Activated CD4-positive, alpha-beta T cell treated with anti-CD3 and anti-CD28 coated beads, Interleukin-2, amount 50 U/mL, for 48 hours (primary cell): ENCODE measurements at places on chromosomes 3 and 15.
A peak's percentile ranks its signal among the peaks of the same experiment; 100 is the strongest.

- DNase-seq = peak; percentile 54
Observed at GRCh38 chr3:128426128-128426921, 40.4 kb downstream of the DNAJB8 start.

DNA sequence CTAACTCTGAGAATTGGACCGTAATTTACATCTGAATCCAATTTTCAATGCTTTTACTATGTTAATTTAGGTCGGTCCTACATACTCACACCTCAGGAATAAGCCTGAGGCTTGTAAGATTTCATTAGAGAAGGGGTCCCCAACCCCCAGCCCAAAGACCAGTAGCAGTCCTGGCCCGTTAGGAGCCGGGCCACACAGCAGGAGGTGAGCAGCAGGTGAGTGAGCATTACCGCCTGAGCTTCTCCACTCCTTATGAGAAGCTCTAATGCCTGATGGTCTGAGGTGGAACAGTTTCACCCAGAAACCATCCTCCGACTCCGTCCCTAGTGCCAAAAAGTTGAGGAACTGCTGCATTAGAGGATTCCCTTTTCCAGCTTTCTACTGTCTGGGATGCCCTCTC, 757.3 kb downstream of the SI start:
- DNase-seq = no peak

DNA sequence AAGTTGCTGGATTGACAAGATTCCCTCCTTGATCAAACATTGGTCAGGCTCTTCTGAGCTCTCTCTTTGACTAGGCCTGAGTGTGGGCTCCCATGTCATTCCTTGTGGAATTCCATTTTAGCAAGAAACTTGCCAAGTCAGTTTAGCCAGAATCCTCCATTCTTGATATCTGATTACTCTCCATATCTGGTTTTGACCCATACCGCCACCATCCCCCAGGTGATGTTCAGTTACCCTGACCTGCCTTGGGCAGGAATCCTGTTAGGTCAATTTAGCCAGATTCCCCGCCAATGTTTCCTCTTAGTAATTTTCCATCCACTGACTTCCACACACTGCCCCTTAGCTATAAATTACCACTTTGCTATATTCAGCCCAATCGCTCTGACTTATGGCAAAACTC, 1.0 kb upstream of the PCCB start:
- no peak for DNase-seq

- no peak for DNase-seq
Observed at GRCh38 chr15:43218908-43219706, 1.7 kb downstream of the EPB42 start.

- no peak for DNase-seq
Observed at GRCh38 chr3:89488800-89489580, 381.6 kb downstream of the EPHA3 start.

GRCh38 chr3:152402695-152403451, 134.1 kb downstream of the MBNL1 start:
- no peak for DNase-seq

- DNase-seq = no peak
Observed at GRCh38 chr3:158789592-158789991, 12.3 kb upstream of the MFSD1 start.

DNA sequence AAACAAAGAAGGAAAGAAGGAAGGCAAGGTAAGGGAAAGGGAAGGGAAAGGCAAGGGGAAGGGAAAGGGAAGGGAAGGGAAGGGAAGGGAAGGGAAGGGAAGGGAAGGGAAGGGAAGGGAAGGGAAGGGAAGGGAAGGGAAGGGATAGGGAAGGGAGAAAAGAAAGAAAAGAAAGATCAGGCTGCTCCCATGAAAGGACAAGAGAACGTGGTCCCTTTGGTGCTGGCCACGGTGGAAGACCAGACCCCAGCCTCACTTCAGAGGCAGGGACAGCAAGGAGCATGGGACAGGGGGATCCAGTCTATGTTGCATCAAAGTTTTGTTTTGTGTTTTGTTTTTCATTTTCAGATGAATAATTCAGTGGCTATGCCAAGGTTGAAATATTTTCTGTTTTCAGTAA, 111.4 kb upstream of the IGF1R start:
- no peak for DNase-seq

DNA sequence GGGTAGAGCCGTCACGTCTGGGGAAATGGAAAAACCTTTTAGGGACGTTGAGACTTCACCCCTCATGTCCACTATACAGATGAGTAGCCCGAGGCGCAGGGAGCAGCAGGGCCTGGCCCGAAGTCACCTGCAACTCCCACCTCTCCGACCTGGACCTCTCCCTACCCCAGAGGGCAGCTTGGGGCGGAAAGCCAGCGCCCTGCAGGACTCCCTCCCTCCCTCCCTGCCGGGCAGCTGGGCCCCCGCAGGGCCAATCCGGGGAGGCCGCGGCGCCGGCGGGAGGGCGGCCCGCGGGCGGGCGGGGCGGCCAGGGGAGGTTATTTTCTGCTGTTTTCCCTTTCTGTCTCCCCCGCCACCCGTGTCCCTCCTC, 2.0 kb downstream of the WNT7A start:
- no peak for DNase-seq

DNA sequence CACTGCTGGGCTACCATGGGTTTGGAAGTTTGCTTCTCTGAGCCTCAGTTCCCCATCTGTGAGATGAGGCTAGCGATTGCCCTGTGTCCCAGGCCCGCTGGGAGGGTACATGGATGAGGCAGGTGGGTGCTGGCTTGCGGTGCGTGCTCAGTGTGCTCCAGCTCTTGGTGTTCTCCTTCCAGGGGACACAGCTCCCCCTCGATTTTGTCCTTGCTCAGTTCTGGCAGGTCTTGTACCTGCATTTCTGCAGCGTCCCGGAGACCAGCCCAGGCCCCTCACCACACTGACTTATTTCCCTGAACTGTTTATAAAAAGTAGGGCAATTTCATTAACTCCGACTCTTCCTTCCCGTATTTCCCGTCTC, 95.4 kb downstream of the TBC1D2B start:
- DNase-seq = no peak

GRCh38 chr15:31799715-31800321, 230.5 kb upstream of the CHRNA7 start:
- no peak for DNase-seq

DNA sequence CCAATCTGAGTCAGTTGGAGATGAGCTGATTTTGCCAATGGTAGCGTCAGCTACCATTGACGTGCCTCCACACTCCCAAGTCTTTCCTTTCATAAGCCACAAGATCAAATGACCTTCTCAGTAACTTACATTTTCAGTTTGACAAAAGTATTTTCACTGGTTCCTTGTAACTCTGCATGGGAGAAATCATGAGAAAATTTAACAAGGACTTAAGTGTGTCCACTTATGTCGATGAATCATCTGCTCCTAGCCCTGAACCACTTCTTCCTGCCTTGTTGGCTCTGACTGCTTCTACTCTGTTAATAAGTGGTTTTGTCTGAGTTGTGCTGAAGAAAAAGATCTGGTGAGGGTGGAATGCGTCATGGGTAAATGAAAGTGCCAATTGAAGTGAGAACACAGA, 101.2 kb downstream of the NFKBIZ start:
- no peak for DNase-seq

DNA sequence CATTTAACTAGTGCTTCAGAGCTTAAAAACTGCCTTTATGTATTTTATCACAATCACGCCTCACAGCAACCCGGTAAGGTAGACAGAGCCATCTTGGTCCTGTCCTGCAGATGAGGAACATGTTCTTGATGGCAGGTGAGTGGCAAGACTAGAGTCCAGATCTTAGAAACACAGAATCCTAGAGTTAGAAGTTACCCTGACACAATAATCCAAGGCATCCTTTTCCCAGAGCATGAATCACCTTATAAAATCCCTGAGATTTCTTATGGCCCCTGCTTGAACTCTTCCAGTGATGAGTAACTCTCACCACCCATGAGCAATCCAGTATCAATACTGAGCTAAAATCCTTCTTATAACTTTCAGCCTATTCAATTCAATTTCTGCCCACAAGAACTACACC, 16.9 kb downstream of the POPDC2 start:
- no peak for DNase-seq

- DNase-seq = no peak
Observed at GRCh38 chr3:194156095-194156494, 20.1 kb downstream of the HES1 start.

GRCh38 chr15:62482785-62483429, 317.8 kb upstream of the C2CD4B start:
- peak; percentile 2 for DNase-seq

- DNase-seq = no peak
Observed at GRCh38 chr15:36982430-36982829, 117.9 kb downstream of the MEIS2 start.

DNA sequence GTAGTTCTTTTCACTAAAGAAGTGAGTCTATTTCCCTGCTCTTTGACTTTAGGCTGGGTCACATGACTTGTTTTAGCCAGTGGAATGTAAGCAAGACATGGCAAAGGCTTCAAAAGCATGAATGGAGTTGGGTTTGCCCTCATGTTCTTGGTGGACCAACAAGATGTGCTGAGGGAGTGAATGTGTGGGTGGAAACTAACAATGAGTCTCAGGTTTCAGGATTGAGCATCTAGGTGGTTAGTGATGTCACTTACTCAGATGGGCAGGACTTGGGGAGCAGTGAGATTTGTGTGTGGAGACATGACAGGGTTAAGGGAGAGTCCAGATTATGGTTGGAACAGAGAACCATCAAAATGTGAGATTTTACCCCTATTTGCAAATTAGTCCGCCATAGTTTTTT, 181.4 kb upstream of the UBE2E1 start:
- DNase-seq = no peak

- DNase-seq = no peak
Observed at GRCh38 chr3:86594838-86595237, 396.1 kb downstream of the VGLL3 start.

- DNase-seq = no peak
Observed at GRCh38 chr15:37995461-37996347, 61.3 kb downstream of the TMCO5A start.

DNA sequence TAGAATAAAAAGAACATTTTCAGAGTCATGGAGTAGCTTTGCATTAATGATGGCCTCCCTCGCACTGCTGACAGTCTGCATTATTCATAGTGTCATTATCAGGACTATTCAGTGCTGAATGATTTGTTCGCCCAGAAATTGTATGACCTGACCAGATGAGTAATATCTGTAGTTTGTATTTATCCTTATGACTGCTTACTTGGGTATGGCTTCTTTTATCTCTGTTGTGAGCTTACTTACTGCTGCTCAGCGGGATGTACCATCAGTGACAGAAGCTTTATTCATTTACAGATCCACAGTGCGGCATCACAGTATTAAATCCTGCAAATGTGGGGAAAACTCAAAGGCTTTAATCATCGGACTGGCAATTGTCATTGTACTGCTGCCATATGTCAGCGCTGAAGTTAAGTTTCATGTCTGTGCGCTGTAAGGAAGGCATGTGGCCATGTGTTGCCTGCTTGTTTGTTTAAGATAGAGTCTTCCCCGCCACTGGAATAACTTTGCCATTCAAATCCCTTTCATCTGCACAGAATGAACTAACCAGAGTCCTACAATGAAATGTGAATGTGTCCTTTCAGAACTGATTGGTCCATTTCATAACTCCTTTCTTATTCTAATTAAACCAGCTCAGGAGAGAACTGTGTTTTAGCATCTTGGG, 262.2 kb downstream of the CHL1 start:
- DNase-seq = no peak

GRCh38 chr3:177681156-177681555, 483.9 kb upstream of the TBL1XR1 start:
- DNase-seq = no peak

GRCh38 chr3:85255949-85256348, 297.2 kb downstream of the CADM2 start:
- no peak for DNase-seq

GRCh38 chr3:48137425-48137999, 50.7 kb downstream of the CDC25A start:
- DNase-seq = no peak

- DNase-seq = no peak
Observed at GRCh38 chr15:84572231-84572630, 28.6 kb upstream of the ZSCAN2 start.

GRCh38 chr3:76824658-76825240, 215.2 kb upstream of the ROBO2 start:
- DNase-seq = no peak

DNA sequence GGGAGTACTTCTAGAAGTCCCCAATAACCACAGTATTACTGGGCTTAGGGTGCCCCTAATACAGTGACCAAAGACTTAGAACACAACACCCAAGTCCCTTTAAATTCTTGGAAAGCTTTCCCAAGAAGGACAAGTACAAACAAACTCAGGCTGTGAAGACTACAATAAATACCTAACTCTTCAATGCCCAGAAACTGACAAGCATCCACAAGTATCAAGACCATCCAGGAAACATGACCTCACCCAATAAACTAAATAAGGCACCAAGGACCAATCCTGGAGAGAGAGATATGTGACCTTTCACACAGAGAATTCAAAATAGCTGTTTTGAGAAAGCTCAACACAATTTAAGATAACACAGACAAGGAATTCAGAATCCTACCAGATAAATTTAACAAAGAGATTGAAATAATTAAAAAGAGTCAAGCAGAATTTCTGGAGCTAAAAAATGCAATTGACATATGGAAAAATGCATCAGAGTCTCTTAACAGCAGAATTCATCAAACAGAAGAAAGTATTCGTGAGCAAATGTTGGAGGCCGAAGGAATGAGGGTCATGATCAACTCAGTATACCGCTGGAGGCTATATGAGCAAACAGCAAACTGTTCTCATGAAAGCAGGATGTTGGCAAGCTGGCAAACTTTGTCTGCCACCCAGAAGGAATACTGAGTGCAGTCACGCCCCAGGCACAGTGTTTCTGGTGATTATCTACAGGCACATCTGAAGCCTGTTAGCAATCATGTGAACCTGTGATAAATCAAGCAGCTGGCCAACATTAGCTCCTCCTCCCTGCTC, 87.0 kb upstream of the NECTIN3 start:
- DNase-seq = no peak

- no peak for DNase-seq
Observed at GRCh38 chr3:124584245-124584551, 146.1 kb upstream of the UMPS start.
